ENCODE measurements at places on chromosomes 5 and 9. TPM values are rescaled to one million over a fixed set of nuclear protein-coding genes. Genes with fewer than 3 reads are reported as not detected.

DNA sequence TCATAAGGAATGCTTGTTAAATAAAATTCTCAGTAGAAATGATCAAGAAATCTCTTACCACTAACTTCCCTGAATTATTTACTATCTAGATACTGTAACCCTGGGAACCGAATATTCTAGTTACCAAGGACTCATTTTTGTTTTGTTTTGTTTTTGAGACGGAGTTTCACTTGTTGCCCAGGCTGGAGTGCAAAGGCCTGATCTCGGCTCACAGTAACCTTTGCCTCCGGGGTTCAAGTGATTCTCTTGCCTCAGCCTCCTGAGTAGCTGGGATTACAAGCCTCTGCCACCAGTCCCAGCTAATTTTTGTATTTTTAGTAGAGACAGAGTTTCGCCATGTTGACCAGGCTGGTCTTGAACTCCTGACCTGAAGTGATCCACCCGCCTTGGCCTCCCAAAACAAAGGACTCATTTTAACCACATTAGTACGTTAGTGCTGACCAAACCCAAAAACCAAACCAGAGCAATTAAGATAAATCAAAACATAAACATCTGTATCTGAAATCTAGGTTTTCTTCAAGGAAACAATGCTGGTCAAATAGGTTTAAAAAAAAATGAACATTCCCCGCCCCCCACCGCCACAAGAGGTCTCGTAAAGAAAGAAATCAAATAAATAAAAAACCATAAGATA is 3.7 kb downstream of the TXN start:
- DNase-seq: no peak

GRCh38 chr5:172849606-172850453 is 15.8 kb downstream of the ERGIC1 start:
- no peak for DNase-seq

DNA sequence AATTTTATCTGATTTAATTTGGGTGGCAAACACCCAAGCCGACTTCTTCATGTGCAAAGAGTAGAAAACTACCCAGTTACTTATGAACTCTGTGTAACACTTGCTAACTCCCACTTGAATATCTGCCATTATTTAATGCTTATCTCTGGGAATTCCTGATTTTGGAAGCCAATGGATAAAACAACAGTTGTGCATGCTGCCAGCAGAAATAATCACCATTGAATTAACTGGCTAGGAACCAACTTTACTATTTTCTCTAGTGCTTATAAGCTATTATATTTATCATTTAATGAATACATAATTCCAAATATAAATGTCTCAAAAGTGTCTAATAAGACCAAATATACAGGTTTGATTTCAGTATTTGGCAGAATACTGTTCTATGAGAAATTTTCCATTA is 85.7 kb downstream of the IZUMO3 start:
- no peak for DNase-seq

DNA sequence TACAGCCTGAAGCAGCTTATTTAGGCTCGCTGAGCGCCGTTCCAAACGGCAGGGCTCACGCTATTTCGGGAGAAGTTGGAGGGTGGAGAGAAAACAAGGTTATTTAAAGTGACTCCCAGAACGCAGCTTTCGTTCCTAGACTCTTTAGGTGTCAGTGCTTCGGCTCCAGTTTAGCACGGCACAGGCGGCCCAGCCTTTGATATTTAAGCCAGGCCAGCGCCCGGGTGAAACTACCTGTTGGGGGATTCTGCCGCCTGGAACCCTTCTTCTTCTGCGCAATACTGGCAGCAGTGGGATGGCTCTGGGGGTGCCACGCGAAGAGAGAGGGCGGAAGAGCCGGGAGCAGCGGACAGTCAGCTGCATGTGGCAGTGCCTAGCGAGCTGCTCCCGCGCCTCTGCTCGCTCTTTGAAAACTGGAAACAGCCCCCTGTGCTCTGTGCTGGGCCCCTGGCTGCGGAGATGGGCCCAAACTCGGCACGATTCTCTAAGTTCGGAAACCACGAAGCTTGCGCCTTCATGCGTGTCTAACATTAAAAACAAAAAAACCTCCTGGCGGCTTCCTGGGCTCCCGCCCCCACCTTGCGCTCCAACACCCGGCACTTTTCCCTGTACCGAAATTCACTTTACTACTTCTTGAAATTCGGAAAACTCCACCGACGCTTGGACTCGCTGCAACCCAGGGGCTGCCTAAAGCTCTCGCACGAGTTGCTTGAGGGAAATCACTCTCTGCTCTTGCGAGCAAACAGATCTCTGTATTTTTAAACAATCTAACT is 34.6 kb upstream of the NFIB start:
- DNase-seq: peak; percentile 72

- DNase-seq: peak; percentile 37
Observed at GRCh38 chr5:76358-77169, 15.4 kb upstream of the PLEKHG4B start.

GRCh38 chr5:177312649-177313181 is 1.0 kb upstream of the MXD3 start:
- peak; percentile 72 for DNase-seq

DNA sequence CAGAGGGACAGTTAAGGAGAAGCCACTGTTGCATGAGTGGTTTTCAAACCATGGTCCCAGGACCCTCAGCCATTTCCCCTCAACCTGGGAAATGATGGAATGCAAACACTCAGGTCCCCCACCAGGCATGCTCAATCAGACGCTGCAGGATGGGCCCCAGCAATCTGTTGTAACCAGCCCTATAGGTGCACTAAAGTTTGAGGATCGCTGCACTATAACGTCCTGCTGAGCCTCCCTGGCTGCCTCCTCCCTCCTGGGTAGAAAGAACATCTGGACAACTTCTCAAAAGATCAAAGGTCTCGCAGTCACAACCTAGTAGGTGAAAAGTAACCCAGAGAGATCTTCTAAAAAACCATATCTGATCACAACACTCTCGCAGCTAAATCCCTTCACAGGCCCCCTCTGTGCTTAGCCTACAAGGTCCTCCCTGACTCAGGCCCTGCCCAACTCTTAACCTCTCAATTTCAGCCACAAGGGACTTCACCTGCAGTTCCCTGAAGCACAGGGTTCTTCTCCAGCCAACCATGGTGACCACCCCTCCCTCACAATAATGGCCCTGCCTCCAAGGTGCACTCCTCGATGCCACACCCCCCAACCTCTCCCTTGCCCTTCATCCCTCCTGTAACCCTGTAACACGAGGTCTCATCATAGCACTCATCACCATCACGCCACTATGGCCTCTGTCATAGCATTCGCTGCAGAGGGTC is 3.5 kb downstream of the SHB start:
- DNase-seq: no peak

- no peak for DNase-seq
Observed at GRCh38 chr5:42718591-42718990, 38.0 kb upstream of the CCDC152 start.

- DNase-seq: peak; percentile 78
Observed at GRCh38 chr9:137423514-137424291, 510 bp downstream of the NOXA1 start.

The PLEKHG4B gene
- 34.1 TPM for total RNA-seq

The SPINK13 gene
- not detected for total RNA-seq

The GMCL2 gene
- not detected for total RNA-seq

The NFIB gene
- 5.0 TPM for total RNA-seq
